Left kidney (tissue), 8 donors: ENCODE measurements at places on chromosomes 7 and 10.

DNA sequence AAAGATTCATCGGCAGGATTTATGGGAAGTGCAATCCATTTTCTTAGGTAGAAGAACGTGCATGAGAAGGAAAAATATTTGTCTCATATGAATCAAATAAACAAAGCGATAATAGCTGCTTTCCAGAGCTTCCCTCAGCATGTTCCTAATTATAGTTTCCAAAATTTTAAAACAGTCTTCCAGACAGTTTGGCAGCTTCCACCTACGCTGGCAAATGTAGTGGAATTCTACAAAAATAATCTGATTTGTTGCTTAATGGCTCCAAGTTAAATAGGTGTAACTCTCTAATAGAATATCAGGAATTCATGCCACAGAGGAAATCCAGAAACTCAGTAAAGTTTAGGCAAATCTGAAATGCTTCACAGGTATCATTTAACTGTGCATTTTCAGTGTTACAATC lies 23.3 kb upstream of the AGBL3 start:
- no peak for DNase-seq

GRCh38 chr10:14543904-14544210 lies 213.1 kb upstream of the FRMD4A start:
- DNase-seq: no peak

DNA sequence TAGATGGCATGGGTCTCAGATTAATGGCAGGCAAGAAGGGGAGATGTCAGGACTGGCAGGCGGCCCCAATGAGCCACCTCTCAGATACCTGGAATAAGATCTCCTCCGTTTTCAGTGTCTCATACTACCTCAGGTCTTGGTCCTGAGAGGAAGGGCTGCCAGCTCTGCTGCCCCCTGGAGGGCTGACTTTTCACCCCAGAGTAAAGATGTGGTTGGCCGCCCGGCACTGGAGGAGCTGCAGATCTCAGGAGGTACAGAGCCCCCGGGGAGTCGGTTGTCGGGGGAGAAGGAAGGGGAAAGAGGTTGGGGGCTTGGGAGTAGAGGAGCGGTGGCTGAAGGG lies 642 bp upstream of the COL13A1 start:
- peak; percentile 54 for DNase-seq

GRCh38 chr10:100535338-100535714 lies 417 bp upstream of the HIF1AN start:
- no peak for DNase-seq

GRCh38 chr7:12670743-12671520 lies 16.5 kb upstream of the ARL4A start:
- no peak for DNase-seq

- no peak for DNase-seq
Observed at GRCh38 chr10:72729528-72729927, 37.6 kb downstream of the MCU start.

GRCh38 chr7:118436663-118437062 lies 212.2 kb downstream of the ANKRD7 start:
- no peak for DNase-seq

DNA sequence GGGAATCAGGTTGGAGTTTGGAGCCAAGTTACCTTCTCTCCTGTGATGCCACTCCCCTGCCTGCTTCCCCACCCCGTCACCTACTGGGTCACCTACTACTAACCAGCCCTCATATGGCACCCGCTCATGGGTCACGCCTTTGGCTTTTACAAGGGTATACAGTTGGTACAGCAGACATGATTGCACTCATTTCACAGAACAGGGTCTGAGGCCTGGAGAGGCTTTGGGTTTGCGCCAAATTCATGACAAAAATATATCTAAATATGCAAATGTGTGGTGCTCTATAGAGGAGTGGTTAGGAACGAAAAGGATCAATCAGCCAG lies 10.7 kb downstream of the CRYGN start:
- DNase-seq: no peak

GRCh38 chr7:38694326-38694725 lies 63.2 kb upstream of the AMPH start:
- DNase-seq: no peak

GRCh38 chr7:108280136-108280535 lies 150.0 kb upstream of the LAMB4 start:
- DNase-seq: no peak

DNA sequence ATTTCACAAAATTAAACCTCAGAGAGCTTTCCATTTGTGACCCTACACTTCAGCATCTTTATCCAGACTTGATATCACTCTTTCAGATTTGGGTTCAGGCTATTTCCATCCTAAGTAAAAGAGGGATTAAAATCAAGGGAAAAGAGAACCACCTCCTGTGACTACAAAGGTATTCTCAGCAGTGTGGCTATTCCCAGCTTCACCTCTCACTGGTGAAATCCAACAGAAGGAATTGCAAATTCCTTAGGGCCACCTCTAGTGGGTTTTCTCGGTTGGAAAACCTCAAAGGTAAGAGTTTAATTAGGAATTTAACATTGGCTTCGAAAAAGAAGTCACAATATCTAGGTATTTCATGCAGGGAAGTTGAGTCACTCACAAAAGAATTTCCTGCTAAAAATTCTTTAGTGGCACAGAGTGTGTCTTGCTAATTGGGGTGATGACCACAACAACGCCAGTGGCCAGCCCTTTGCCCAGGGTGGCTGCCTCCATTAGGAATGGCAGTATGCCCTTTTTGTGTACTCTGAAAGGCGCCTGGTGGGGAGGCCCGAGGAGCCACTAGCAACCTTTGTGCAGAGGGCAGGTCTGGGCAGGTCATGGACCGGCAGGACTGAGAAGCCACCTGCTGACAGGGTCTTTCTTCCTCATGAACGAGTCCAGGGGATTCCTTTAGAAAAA lies 52.2 kb downstream of the SEM1 start:
- no peak for DNase-seq

- DNase-seq: no peak
Observed at GRCh38 chr10:70007116-70007820, 45.4 kb upstream of the MACROH2A2 start.

DNA sequence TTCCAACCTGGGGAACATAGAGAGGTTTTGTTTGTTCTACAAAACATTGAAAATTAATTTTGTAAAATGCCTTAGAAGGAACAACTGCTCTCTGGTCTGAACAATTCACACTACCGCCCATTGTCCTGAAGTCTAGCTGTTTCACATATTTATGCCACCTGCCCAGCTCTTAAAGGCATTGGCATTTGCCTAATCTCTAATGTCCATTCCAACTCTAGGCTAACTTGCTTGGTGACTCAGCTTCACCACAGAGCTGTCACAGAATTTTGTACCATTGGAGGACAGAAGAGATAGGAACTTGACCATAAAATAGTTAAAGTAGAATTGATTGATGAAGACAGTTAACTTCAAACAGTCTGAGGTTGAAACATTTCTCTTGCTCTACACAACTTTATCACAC lies 53.5 kb upstream of the PPP1R17 start:
- DNase-seq: no peak

GRCh38 chr10:116270771-116271592 lies 2.0 kb downstream of the GFRA1 start:
- DNase-seq: no peak

- DNase-seq: no peak
Observed at GRCh38 chr10:91528080-91528479, 104.8 kb downstream of the PPP1R3C start.

- peak; percentile 18 for DNase-seq
Observed at GRCh38 chr7:119197877-119198527, 973.5 kb downstream of the ANKRD7 start.

DNA sequence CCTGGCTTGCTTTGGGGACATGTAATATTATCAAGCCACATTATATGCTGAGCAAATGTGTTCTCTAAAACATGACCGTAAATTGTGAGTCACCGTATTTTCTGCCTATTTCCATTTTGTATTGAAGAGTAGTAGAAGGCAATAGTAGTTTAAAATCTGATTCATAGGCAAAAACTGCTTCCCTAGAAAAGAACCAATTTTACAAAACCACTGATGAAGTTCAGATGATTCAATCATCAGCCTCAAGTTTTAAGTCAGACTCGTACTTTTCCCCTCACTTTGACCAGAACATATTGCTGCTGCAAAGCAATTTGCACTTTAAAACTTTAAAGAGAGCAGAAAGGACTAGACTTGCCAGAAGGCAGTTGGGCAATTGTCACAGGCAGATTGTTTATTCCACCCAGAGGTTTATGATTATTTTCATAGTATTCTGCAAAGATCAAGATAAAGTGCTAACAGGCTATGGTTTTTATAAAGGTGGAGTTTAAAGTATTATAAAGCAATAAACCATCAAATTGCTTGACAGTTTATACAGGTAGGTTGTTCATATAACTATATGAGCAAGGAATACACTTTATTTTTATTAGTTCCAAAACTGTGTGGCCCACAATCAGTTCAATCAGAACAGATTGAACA lies 168.2 kb downstream of the ETV1 start:
- no peak for DNase-seq

DNA sequence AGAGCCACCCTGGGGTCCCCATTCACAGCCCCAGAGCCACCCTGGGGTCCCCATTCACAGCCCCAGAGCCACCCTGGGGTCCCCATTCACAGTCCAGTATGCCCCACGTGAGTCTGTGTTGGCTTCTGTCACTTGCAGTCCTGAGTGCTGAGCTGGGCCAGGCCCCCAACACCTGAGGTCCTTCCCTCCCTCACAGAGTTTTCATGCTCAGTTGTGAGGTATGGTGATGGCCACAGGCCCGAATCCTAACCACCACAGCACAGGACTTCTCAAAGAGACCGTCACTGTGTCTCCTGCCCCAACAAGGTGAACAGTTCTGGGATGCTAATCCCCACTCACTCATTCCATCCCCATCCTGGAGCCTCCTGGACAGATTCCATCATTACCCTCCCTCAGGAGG lies 239.2 kb downstream of the PTPRN2 start:
- no peak for DNase-seq

GRCh38 chr7:117043108-117043825 lies 90.0 kb downstream of the ST7 start:
- DNase-seq: no peak

- DNase-seq: no peak
Observed at GRCh38 chr7:66847879-66848790, 72.9 kb upstream of the TMEM248 start.

GRCh38 chr10:103659674-103660363 lies 166.3 kb downstream of the NEURL1 start:
- peak; percentile 86 for DNase-seq

DNA sequence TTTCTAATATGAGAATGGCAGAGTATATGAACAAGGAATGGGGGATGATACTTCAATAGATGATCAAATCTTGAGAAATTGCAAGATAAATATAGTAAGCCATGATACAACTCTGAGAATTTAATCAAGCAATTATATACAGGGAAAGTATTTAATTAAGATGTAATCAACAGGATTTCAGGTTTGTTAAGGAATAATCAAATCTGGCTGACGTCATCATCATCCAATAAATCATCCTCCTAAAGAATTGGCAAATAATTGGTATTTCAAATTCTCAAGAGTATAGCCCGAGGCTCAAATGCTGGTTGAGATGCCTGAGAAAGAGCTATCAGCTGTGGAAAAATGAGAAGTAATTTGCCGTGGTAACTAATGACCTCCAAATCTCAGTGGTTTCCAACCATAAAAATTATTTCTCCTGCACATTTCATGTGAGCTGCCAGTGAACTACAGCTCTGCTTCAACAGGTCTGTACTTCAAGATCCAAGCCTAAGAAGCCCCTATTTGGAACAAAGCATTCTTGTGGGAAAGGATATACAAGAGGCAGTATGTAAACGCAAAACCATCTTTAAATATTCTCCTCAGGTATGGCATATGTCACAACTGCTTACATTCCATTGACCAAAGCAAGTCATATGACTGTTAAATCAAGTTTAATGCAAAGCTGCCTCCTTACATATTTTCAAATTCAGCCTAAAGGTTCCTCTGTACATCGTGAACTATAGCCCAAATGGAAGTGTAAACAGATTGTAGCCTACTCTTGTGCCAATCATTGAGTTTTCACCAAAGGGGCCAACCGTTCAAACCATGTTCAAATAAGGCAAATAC lies 503.0 kb downstream of the KIF20B start:
- no peak for DNase-seq

GRCh38 chr10:13268841-13269240 lies 31.0 kb downstream of the PHYH start:
- DNase-seq: peak; percentile 54

DNA sequence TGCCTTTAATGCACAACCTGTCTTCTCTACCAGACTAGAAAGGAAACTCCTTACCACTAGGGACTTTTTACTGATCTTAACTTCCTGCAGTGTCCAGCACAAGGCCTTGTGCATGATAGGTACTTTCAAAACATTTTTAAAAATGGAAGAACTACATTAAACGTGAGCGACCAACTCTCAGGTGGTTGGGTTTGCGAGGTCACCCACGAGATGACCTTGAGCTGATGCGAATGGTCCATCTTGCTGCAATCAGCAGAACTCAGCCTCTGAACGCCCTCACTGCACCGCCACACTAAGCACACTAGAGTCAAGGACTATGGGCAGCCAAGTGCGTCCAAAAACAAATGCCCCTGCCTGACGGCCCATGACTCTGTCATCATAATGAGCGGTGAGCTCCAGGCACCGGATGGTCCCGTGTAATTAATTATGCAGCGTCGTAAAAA lies 34.9 kb upstream of the PTF1A start:
- DNase-seq: peak; percentile 53

DNA sequence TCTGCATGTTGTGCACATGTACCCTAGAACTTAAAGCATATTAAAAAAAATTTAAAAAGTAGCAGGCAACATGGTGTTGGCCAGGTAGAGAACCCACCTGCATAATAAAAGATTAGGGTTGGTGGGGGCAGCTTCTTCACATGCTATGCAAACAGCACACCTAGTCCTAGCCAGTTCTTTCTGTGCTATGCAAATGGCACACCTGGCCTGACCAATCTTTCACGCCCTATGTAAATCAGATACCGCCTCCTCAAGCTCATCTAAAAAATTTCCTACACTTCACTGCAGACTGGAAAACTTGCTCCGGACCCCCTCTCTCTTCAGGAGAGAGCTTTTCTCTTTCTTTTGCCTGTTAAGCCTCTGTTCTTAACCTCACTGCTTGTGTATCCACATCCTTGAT lies 14.5 kb upstream of the PIP start:
- DNase-seq: no peak

GRCh38 chr10:79313320-79313719 lies 33.9 kb upstream of the PPIF start:
- no peak for DNase-seq

- no peak for DNase-seq
Observed at GRCh38 chr10:131797626-131798025, 103.2 kb upstream of the PPP2R2D start.

GRCh38 chr7:124051681-124052377 lies 19.0 kb upstream of the TMEM229A start:
- DNase-seq: no peak
